ENCODE measurements at places on chromosomes 2 and 18. TPM values are rescaled to one million over a fixed set of nuclear protein-coding genes. Genes with fewer than 3 reads are reported as not detected.

GRCh38 chr2:204669382-204669781, 124.1 kb downstream of the PARD3B start:
- no peak for DNase-seq

GRCh38 chr2:132621131-132621875, 48.7 kb downstream of the LYPD1 start:
- no peak for DNase-seq

DNA sequence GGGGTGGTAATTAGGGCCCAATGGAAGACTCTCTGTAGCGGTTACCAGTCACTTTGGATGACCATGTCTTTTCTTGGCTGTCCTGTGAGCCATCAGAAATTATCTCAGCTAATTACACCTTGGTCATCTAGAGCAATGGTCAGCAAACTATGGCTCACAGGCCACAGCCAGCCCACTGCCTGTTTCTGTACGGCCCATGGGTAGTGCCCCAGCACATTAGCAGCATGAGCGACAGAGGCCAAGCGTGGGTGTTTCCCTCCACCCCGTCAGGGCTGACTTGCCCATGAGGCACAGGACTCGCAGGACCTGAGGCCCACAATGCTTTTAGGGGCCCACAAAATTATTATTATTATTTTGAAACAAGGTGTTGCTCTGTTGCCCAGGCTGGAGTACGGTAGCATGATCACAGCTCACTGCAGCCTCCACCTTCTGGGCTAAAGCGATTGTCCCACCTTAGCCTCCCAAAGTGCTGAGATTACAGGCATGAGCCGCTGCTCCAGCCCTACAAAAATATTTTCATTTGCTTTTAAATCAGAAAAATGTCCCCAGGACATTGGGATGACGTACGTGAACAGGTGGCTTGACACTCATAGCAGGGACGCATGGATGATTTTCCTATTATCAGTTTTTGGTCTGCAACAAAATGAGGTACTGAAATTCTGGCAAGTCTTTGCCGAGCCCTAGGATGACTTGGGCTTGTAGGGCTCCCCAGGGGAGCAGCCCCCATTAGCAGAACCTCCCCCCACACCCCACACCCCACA, 29.3 kb upstream of the CEP68 start:
- no peak for DNase-seq

PARD3B gene
- total RNA-seq = 8.1 TPM

LDLRAD4 gene
- not detected for total RNA-seq

DNA sequence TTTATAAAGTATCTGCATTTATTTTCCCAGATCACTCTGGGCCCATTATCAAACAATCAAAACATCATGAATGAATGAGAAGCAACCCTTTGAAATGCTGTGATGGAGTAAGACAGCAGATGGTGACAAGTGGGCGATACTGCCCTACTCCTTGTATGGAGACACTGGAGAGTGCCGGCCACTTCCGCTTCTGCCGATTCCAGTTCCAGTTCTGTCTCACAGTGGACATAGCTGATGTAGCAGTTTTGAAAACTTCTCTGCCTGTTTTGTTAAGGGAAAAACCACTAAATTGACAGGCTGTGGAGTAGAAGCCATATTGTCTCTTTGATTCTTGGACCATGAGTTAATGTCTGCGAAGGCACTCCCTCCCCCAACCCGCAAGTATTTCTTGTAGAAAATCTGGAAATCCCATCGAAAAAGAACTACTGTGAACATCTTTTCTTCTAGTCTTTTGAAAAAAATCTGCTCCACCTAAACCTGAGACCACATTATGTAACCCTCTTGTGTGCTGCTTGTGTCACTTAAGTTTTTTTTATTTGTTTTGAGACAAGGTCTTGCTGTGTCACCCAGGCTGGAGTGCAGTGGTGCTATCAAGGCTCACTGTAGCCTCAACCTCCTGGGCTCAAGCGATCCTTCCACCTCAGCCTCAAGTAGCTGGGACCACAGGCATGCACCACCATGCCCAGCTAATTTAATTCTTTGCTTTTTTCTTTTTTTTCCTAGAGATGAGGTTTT, 133.5 kb downstream of the TANC1 start:
- no peak for DNase-seq

DNA sequence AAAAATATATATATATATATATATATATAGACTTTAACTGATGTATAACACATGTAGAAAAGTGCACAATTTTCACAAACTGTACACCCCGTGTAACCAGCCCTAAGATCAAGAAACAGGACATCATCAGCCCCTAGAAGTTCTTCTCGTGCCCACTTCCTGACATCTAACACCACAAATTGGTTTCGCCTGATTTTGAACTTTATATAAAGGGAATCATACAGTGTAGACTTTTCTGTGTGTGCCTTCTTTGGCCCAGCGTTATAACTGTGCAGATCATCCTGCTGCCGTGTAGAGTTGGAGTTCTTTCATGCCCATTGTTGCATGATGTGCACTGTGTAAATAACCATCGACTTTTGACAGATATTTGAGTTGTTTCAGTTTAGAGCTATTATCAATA, 41.0 kb downstream of the SMAD7 start:
- DNase-seq = no peak

- peak; percentile 29 for DNase-seq
These were observed 51.0 kb upstream of the THOC1 start for GRCh38 chr18:318791-319291.

GRCh38 chr2:42327125-42327524, 33.9 kb downstream of the COX7A2L start:
- DNase-seq = no peak

GRCh38 chr2:26492749-26493515, 15.0 kb upstream of the OTOF start:
- DNase-seq = no peak

UGT1A5 gene
- not detected for total RNA-seq

- no peak for DNase-seq
These were observed 38.4 kb upstream of the COBLL1 start for GRCh38 chr2:164879901-164880535.

DNA sequence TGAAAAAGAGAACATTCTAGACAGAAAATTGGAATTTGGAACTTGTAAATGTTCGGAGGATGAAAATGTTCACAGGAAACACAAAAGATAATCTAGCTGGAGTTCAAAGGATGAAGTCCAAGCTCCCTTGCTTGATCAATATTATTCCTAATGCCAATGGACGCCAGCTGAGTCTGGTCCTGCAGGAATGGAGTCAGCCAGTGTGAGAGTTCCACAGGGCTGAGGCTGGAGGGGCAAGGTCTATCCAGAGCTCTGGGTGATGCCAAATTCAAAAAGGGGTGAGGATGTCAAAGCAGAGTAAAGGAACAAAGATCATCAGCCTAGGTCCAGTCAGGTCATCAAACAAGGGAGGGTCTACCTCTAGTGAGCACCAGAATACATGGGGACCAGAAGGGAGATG, 78.5 kb upstream of the CTNNA2 start:
- no peak for DNase-seq

- DNase-seq = peak; percentile 86
These were observed 244.6 kb upstream of the RND3 start for GRCh38 chr2:150732064-150732463.

UGT1A8 gene
- not detected for total RNA-seq

DNA sequence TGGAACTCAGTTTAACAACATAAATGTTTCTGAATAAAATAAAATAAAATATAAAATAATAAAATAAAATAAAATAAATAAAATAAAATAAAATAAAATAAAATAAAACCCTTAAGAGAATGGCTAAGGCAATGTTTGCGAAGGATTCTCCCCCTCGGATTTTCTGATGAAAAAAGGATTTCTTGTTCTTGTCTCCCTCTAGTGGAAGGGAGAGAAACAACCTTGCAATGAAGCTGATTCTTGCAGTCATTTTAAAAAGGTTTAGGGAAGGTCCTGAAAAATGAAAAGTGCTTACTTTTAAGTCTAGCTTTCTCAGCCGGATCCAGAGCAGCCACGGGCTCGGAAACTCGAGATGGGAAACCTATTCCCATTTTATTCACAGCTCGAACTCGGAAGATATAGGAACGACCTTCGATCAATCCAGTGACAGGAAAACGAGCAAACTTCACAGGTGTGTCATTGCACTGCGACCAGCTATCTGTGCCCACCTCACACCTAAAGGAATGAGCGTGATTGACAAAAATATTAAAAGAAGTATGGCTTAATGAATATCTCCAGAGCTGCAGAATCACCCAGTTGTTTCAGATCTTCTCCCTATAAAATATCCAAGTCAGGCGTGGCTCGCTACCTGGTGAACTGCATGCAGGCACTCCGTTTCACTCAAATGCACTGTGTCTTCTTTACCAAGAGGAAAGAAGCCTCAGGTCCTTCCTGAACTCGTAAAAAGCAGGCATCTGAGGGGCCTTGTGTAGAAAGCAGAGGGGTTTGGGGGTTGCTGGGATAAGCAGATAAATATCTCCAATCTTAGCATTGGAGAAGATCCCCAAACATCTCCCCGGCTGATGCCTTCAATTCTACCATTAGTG, 68.1 kb downstream of the MYOM1 start:
- peak; percentile 62 for DNase-seq

KLHL41 gene
- total RNA-seq = 0.11 TPM

DNA sequence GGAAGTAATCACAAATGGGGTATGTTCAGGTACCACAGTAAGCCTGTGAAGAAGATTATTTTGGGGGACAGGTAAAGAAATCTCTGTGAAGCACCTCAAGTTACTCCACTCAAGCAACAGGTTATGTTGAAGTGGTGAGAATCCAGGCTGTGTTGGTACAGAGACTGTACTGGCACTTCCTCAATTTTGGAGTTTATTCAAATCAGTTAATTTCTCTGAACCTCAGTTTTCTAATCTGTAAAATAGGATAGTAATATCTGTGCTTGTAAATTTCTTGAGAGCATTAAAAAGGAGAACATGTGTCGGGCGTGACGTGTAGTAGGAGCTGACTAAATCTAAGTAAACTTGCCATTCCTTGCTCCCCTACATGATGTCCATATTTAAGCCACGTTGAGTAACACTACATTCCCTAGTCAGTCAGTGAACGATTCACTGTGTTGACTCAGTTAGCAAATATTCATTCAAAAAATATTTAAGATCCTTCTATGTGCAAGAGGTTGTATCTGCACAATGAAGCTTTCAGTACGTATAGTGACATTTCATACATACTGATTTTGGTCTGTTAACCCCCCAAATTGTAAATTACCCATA, 504.2 kb downstream of the ZEB2 start:
- peak; percentile 96 for DNase-seq

DNA sequence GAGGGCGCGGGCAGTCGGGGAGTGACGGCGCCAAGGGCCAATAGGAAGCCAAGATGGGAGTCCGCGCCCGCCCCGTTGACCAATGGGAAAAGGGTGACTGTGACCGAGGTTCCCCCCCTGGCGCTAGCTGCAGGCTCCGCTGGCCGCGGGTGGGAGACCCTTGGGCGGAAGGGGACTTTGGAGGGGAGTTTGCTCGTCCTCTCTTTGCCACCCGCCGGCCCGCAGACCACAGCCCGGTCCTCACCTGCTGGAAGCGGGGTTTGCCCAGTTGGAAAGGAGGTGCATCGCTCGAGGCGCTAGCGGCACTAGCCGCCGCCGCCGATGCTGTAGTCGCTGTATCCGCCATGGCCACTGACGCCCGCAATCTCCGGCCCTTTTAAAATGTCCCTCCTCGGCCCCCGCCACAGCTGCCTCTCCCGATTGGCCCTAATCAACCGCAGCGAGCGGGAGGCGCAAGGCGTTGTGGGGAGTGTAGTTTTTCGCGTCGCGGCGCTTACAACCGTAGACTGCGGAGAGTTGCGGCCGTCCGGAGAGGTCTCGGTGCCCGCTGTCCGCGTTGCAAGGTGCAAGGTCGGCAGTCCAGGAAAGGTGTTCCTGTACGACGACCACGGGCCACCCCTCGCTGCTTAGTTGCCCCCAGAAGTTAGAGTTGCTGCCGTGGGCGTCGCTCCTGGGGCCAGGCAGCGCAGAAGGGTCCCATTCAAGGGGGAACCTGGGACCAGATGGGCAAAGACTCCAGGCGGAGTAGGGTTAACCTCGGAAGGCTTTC, at the start of gene SFXN5:
Gene SFXN5 (minus strand): TSS at position 353 of the 769 bp plus-strand sequence. CDS start 7 bp downstream, at position 346.
- peak; percentile 98 for DNase-seq

NEUROD1 gene
- total RNA-seq = not detected

DNA sequence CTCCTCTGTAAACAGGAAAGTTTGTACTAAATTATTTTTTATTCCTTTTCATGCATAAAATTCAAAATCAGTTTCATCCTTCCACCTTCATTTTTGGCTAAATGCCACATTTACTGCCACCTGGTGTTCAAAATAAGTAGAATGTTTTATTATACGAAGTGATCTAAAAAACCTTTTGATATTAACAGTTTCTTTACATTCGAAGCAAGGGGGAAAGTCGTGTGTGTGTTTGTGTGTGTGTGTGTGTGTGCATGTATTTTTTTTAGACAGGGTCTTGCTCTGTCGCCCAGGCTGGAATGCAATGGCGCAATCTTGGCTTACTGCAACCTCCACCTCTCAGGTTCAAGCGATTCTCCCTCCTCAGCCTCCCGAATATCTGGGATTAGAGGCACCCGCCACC, 9.0 kb upstream of the SCN9A start:
- DNase-seq = peak; percentile 54

SLC23A3 gene
- total RNA-seq = 1.2 TPM

DNA sequence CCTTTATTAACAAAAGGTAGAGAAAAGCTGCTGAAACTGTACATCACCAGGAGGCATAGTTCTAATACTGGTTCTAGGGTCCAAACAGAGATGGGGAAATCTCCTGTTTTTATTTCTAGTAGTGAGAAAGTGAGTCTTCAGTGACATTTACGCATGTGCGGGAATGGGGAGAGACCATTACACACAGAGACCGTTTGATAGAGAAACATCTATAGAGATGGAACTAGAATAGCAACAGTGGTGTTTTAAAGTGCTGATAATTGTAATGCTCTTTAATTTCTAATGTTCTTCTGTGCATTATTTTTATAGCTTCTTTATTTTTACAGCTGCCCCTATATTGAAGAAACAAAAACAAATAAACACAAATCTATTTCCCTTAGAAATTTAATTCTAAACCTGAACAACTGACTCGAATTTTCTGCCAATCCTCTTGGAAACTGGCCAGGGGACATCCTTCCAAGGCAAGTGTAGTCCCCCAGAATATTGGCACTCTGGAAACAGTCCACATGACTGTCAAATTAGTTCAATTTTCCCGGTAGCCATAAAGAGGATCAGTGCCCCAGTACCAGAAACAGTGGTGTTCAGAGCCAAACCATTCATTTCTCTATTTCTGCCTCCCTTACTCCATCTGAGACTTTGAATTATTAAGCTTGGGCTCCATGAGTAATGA, 260.9 kb downstream of the ICOS start:
- DNase-seq = no peak

ACADL gene
- total RNA-seq = not detected

- peak; percentile 91 for DNase-seq
These were observed 34.9 kb downstream of the RAB10 start for GRCh38 chr2:26068602-26069298.

All from GM23248 (cell line).